Right renal pelvis (tissue), 4 donors: ENCODE measurements at places on chromosomes 2 and 18.

DNA sequence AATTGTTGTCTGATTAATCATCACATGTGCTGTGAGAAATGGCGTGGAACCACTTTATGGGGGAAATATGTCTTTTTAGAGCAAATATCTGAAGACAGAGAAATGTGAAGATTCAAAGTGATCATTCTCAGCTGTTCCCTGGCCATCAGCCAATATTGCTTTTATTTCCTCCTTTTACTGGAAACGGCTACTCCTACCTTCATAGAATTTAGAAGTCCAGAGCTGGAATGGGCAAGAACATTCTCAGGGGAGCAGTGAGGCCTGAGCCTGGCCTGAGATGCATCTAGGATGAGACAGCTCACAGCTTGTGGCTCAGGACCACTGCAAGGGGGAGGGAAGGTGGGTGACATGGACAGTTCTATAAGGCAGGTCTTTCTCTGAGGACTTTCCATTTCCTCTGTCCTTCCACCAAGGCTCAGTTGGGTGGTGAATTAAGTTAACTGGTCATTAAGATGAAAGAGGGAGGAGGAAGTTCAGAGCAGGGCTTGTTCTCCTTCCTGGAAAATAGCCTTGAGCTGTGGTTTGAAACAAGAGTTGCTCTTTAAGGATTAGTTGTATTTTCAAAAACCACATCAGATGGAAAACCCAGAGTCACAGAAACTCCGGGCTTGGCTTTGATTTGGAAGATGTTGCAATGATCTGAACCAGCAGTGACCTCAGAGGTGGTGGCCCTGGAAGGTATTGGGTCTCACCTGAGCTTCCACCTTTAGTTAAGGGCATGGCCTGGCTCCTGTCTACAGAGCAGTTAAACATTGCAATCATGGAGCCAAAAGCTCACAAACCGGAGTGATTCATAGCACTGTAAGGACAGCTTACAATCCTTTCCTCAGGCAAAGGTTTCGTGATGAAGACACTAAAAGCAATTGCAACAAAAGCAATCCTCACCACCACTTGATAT is 144.3 kb downstream of the VAPA start:
- DNase-seq = no peak

- DNase-seq = no peak
Measured at GRCh38 chr2:3204031-3204821, 173.4 kb downstream of the EIPR1 start.

DNA sequence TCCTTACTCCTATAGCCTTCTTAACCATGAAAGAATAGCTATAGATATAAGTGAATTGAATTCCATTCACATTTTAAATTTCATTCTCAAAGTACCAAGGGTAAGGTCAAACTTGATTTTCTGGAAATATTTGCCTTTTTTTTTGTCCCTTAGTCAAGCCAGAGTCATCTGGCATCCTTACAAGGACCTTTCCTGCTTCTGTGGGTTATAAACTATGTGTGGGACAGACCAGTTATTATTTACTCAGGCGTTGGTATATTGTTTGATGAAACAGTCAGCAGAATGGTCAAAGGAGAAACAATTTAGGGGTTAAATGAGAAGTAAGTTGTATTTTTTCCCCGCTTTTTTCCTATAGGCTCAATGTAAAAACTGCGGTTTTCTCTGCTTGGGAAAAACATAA is 1103.2 kb upstream of the ZEB2 start:
- DNase-seq = no peak

DNA sequence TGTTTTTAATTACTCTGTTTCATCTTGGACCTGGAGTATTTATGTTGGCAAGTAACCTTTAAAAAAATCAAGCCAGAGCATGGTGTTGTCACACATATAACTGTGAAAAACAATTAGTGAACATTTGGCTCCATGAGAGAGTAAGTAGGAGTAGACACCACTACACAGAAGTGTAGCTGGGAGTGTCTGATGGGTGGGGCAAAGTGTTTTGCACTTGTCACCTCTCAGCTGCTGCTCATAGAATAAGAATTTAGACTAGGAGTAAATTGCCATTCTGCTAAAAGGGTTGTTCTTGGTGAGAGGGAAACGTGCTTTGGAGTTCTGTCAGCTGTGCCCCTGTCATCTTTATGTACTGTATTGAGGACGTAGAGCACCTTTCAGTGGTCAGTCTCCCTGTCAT is 114.5 kb downstream of the TTC27 start:
- DNase-seq = no peak

DNA sequence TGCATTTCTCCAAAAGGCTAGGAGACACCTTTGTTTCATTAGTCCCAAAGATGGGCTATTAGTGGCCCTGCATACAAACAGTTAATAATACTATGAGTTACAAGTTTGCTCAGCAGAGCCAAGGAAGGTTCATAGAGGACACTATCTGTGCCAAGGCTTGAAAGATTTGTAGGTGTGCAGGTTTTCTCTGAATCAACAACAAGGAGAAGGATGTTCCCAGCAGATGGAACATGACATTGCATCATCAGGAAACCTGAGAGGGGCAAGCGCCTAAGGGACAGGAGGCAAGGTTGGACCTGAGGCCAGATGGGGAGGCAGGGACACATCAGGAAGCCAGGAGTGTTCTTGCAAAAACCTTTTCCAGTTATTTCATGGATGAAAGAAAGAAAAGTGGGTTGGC is 35.4 kb upstream of the STK17B start:
- DNase-seq = no peak

DNA sequence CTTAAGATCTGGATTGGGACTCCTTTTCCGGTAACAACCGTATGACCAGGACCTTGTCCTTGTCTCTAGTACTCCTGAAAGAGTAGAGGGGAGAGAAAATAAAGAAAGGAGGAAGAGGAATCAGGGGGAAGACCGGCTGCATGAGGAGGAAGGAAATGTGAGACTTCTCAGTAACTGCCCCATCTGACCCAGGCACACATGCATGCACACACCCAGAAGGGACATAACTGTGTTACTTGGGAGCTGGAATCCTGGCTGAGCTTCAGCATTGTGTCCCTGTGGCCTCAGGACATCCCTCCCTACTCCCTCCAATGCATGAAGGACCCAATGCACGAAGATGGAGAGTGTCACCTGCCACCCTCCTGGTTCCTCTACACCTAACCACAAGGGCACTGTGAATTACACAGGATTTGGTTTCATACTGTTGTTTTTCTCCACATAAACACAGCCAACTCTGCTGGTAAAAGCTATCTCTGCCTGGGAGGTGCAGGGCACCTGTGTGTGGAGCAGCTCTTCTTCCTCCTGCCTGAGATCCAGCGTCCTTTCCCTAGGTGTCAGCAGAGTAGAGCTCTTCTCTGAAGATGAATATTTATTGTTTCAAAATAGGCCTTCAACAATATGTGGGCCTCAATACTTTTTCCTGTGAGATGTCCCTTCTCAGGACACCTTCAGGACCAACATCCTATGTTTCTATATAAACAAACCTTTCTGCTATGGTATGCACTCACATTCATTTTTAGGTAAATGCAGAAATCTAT is 574.1 kb upstream of the ID2 start:
- no peak for DNase-seq
